ENCODE measurements at places on chromosomes 2 and 18. TPM values are rescaled to one million over a fixed set of nuclear protein-coding genes. Genes with fewer than 3 reads are reported as not detected.

Gene REG1A
- not detected for polyA plus RNA-seq

DNA sequence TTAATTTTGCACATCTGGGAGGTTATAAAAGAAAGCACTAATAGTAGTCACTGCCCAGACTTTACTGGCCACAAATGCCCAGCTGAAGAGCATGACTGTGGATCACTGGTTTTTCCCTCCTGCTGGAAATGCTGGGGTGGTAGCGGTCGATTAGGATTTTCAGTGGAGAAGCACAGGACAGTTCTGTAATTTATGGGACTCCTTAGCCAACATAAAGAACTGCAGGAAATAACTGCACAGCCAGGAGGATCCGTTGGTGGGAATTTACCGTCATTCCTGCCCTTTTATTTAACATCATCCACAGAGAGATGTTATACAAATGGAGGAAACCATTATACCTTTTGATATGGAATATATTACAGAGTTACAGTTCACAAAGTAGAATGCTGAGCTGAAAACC, 61.5 kb downstream of the TNFRSF11A start:
- no peak for DNase-seq

GRCh38 chr2:30233271-30234009, 2.1 kb downstream of the LBH start:
- DNase-seq = no peak

- no peak for DNase-seq
Observed at GRCh38 chr2:198757069-198757468, 700.7 kb downstream of the SATB2 start.

GRCh38 chr18:35376742-35377695, at the start of gene ZNF396:
Gene ZNF396, minus strand, starts transcription at chr18:35377337. Its CDS starts 3,045 bp downstream, at chr18:35374292.
- DNase-seq = no peak

- DNase-seq = no peak
Observed at GRCh38 chr18:77208964-77209363, 40.7 kb upstream of the GALR1 start.

Gene HOXD12
- not detected for polyA plus RNA-seq

DNA sequence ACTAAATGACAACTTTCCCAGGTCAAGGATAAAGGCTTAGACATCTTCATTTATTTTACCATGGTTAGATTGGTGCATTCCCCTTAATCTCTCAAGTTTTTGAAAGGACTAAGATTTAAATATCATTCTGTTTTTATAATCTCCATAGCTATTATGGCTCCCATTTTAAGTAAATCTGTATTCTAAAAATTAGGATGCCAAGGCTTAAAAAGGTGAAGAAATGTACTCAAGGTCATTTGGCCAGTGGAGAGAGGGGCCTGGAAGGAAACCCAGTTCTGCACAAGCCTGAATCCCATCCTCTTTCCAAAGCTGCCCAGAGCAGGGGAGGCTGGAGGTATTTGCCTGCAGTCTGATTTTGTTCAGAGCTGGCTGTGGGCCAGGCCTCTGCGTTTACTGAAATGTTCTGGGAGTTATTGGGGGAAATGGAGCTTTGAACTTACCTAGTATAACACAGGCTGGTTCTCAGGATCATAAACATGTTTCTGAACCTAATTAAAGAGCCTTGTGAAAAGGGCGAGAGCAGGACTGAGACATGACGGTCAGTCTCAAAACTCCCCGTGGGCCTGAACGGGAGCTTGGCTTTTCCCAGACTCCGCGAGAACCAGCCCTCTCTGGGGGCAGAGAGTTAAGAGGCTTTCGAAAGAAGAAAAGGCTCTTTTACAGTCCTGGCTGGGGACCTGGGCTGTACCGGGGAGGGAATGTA, 85.6 kb downstream of the DDX1 start:
- no peak for DNase-seq

Gene ASB18
- not detected for polyA plus RNA-seq

DNA sequence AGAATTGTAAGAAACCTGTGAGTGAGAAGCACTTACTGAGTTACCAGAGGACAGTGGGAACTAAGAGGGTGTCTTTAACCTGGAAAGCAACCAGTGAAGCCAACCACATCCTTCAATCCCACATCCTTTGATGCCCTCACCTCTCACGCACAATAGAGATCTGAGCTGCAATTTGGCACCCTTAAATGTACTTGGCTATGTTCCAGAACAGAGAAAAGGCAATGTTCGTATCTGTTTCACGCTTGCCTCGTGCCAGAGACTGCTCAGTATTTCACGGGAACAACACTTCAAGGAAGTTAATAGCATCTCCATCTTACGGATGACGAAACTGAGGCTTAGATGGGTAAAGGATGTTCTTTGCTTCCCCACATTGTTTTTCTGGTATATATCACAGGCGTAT, 167.4 kb downstream of the DPP10 start:
- no peak for DNase-seq
